ENCODE measurements at places on chromosomes 13 and 19.

- no peak for DNase-seq
Observed at GRCh38 chr19:32104153-32104849, 241.1 kb upstream of the ZNF507 start.

DNA sequence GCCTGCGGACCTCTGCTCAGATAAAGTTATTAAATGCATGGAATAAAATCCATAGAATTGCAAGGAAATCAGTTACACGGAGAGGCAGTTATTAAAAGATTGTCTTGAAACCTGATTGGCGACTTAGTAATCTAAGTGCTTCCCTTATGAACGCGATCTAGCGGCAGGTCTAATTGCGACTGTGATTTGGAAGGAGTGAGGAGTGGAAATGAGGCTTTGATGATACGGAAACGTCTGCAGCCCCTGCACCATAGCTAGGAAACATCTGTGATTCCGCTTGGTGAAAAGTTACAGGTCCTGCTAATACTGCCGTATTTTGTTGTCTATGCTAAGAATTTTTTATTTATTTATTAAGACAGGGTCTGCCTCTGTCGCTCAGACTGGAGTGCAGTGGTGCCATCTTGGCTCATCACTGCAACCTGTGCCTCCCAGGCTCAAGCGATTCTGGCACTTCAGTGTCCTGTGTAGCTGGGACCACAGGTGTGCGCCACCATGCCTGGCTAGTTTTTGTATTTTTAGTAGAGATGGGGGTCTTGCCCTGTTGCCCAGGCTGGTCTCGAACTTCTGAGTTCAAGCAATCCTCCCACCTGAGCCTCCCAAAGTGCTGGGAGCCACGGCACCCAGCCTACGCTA lies 887 bp downstream of the NDUFS7 start:
- DNase-seq = no peak

DNA sequence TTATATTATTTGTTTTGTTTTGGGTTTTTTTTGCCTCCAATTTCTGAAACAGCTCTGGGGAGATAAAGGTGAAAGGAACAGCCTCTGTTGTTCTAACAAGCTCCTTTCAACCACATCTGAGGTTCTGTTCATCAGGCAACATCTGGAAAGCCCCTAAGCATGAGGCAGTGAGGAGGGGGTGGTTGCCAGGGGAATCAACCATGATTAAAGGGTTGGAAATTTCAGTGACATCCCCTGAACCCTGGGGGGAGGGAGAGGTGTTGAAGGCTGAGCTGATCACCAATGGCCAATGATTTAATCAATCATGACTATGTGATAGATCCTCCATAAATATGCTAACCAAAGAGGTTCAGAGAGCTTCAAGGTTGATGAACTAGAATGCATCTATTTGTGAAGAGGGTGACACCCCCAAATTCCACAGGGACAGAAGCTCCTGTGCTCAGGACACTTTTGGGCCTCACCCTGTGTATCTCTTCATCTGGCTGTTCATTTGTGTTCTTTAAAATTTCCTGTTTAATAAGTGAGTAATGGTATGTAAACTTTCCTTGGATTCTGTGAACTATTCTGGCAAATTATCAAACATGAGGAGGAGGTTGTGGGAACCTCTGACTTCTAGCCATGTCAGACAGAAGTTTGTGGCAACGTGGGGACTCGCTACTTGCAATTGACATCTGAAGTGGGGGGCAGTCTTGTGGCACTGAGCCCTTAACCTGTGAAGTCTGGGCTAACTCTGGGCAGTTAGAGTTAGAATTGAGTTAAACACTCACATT lies 221.3 kb downstream of the NHLRC3 start:
- DNase-seq = no peak

GRCh38 chr19:18194554-18195238 lies 1.7 kb downstream of the MPV17L2 start:
- peak; percentile 88 for DNase-seq

- DNase-seq = no peak
Observed at GRCh38 chr13:27065582-27065981, 106.0 kb downstream of the USP12 start.

DNA sequence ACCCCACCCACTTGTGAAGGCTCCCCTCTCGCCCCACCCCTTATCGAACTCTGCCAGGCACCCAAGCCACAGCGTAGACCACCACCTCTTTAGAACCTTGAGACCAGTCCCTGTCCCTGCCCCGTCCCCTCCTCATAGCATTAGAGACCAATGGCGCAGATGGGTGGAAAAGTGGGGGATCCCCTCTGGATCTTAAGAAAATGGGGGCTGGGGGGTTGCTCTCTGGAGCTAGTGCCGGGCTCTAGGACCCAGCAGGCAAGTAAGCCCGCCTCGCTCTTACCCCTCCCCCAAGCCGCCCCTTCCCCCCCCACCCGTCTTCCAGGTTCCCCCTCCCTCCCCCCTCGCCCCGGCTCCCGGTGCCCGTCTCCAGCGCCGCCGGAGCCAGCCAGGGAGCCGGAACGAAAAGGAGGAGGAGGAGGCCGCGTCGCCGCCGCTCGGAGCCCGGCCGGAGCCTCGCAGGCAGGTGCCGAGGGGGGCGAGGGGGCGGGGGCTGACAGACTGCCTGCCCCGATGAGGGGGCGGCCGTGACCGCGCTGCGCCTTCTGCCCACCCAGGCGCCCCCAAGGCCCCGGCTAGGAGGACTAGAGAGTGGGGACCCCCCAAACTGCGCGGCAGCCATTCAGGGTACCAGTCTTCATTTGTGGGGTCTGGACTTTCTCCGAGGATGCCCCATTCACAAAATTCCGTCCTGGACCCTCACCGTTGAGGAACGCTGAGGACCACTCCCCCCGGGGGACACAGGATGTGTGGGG lies at the start of gene SPRED3:
Gene SPRED3 (plus strand): TSS at position 349 of the 752 bp plus-strand sequence. CDS start 1,606 bp downstream, outside the sequence.
- DNase-seq = peak; percentile 90

- no peak for DNase-seq
Observed at GRCh38 chr13:29509999-29510589, 85.4 kb downstream of the SLC7A1 start.

- DNase-seq = no peak
Observed at GRCh38 chr19:15609261-15609660, 5.8 kb upstream of the CYP4F8 start.

GRCh38 chr13:44955406-44955805 lies 33.9 kb downstream of the NUFIP1 start:
- no peak for DNase-seq

GRCh38 chr19:29378126-29378525 lies 147.7 kb upstream of the VSTM2B start:
- DNase-seq = no peak

DNA sequence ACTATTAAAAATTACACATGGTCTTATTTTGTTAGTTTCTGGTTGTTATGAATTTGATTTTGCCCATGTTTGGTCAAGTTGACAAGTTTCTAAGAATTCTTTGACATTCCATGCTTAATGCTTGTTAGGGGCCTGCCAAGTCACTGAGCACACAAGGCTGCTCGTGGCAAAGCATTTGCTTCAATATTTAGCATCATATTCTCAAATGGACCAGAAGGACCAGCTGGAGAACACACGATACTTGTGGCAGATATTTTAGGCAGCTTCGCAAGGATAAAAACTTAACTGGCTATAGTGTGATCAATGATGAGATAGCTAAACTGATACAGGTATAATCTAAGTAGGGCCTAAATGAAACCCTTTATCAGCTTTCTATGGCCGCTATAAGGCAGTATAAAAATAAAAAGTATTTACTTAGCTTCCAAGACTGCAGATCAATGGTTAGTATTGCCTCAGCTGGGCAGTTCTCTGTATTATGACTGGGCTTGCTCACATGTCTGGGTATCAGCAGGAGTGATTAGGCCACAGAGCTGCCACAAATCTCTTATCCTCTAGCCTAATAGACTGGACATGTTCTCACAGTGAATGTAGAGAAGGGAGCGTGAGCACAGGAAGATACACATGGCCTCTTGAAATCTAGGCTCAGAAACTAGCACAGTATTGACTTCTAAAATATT lies 155.9 kb upstream of the SPRY2 start:
- DNase-seq = peak; percentile 11

GRCh38 chr13:45807520-45808099 lies 43.9 kb downstream of the SIAH3 start:
- peak; percentile 65 for DNase-seq

DNA sequence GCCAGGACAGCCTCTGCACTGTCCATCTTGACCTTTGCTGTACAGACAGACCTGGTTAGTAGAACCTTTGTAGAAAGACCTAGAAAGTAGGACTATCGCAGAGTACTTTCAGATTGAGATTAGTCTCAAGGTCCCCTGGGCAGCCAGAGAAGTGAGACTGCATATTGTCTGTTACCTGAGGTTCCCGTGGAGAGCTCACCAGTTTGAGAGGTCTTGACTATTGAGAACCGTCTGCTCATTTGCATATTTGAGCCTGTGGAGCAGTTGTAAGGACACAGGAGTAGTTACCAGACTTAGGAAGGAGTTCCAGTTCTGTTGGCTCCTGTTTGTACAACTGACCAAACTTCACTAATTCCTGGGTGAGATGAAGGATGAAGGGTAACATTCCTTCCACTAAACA lies 66.2 kb downstream of the SPATA13 start:
- DNase-seq = no peak

DNA sequence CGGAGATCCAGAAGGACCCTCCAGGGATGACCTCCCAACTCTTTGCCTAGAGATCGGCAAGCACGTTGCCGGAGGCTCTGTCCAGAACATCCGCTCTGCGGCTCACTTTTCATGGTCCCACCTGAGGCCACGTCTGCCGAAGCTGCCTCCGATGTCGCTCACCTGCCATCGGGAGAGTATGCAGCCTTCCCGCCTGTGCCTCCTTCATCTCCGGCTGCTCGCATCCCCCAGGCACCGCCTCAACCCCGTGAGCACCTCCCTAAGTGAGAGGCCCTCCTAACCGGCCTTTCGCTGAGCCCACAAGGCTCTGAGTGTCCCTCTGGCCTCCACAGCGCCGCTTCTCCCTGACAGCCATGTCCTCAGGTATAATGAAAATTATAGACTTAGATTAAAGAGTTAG lies 275.1 kb downstream of the EFNB2 start:
- no peak for DNase-seq

DNA sequence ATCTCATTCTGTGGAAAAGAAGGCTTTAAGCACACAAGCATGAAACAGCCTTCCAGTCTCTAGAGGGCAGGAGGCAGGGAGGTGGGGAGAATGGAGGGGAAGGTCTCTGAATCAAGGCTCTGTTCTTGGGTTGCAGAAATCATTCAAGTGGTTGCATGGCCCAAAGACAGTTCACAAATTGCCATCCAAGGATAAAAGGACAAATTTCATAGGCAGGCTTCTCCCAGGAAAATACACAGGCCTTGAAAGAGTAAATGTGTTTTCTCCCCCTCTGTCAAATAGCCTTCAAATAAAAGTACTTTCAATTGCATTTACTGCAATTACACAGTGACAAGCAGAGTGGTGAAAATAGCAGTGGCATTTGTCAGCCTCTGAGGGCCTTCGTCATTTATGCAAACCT lies 450.8 kb downstream of the DCT start:
- DNase-seq = no peak

DNA sequence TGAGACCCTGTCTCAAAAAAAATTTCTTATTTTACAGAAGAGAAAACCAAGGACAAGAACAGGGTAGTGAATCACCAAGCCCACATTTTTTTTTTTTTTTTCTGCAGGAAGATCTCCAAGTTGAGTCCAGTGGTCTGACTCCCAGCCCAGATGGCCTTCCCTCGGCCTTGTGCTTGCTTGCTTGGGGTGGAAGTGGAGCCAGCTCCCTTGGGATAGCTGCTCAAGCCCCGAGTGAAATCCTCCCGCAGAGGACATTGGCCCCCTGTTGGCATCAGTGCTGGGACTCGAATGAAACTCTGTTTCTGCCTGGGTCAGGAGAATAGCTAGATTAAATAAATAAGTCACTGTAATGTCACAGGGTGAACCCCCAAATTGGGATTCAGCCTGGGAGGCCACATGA lies 9.4 kb upstream of the NUP62 start:
- no peak for DNase-seq

DNA sequence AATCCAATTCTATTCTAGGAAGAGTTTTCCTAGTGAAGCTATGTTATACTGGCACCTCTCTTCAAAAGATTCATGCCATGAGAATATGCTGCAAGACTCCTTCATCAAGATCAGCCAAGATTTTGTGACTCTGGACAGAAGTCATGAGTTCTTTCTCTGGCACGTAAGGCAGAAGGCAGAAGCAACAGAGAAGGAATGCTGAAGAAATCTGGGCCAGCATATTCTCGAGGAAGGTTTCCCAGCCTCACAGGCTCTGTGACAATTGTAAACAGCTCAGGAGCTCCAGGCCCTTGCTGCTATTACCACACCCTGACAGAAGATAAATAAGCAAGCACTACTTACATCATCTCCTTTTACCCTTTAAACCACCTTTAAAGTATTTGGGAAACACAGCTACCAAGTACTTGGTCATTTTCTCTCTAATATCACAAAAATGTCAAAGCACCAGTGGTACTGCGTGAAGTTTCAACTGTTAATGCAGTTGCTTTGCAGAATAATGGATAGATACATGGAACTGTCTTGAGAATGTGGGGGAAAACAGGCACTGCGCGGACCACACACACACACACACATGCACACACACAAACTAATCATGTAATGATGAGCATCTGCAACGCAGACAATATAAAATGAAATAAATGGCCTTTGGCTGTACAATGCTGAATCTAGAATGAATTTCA lies 55.4 kb downstream of the INTS6 start:
- peak; percentile 3 for DNase-seq

GRCh38 chr19:10952809-10953208 lies 8.0 kb upstream of the SMARCA4 start:
- no peak for DNase-seq

DNA sequence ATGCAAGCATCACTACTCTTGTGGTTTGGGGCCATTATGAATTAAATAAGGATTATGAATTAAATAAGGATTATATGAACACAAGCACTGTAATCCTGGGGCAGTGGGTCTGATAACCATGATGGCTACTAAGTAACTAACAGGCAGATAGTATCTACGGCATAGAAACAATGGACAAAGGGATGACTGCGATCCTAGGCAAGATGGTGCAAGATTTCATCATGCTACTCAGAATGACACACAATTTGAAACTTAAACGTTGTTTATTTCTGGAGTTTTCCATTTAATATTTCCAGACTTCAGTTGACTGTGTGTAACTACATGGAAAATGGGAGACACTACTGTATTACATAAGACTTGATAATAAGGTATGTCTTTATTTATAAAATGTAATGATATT lies 15.1 kb downstream of the KCNRG start:
- DNase-seq = no peak

DNA sequence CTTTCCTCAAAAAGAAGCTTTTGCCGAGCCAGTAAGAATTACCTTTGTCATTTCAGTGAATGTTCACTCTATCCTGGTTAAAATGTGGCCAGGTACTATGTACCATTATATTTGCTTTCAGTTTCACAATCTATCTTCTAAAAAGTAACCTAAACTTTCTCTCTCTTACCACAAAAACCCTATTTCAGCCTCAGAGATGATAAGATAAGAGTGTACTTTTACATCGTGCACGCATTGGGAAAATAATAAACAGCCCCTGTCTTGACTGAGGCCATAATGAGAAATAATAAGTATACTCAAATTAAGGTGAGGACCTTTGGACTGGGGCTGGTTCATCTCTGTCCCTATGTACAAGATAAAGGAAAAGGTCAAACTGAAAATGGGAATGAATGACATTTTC lies 77.7 kb downstream of the ZNF726 start:
- DNase-seq = no peak

- DNase-seq = no peak
Observed at GRCh38 chr13:99346335-99347042, 39.3 kb upstream of the GPR183 start.
